Dorsolateral prefrontal cortex (tissue), 122 donors: ENCODE measurements at places on chromosomes 4 and X.

- no peak for DNase-seq
Measured at GRCh38 chrX:101931136-101931487, 715 bp downstream of the ZMAT1 start.

DNA sequence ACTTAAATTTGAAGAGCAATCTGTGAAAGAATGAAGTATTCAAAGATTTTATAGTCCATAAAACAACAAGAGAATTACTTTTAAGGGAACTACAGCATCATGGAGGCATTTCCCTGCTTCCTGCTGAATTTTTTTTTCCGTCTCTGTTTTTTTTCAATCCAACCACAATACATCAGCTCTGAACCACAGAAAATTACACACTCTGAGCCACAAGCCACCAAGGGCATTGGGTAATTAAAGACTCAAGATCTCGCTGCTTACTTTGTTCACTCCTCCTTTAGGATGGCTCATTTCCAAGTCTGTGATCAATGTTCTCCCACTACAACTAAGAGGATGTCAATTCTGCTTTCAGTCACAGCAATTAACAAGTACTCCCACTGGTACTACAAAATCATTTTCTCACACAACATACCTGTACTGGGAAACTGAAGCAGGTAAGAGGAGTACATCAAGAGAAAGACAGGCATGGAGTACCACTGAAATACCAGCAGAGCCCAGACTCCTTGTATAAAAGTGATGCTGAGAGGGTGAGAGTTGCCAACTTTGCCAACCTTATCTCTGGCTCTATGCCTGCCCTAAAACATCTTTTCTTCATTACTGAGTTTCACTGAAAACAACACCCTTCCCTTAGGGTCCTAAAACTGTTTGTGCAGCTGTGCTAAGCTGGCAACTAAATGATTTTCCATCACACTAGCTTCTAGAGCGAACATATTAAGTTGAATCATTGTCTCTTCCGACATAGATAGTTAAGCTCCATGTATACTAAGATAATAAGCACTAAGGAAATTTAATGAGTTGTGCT is 105.8 kb upstream of the MAGEB18 start:
- no peak for DNase-seq

GRCh38 chrX:63664083-63664482 is 120.9 kb downstream of the ARHGEF9 start:
- DNase-seq = no peak

- no peak for DNase-seq
Measured at GRCh38 chr4:112402098-112402497, 104.9 kb downstream of the ALPK1 start.

DNA sequence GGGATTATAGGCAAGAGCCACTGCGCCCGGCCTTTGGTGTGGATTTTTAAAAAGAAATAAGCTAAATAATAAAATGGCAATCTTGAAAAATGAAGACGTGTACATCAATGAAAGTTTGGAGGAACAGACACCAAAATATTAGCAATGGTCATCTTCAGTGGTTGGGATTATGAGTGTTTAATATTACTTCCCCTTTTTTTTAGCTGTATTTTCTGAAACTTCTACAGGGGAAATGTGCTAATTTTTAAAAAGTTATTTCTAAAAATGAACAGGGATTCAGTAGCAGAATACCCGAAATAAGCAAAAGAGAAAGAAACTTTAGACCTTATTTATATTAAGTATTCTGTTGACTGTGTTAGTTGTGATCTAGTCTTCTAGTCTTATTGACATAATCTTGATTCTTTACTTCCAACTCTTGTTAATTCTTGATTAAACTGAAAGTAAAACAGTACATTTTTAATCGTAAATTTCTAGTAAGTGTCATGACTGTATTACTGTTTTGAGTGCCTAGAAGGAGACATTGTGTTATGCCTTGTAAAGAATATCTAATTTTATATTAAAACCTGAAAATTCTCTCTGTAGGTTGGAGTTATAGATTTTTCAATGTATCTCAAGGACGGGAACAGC is 51.3 kb downstream of the RUFY3 start:
- no peak for DNase-seq

DNA sequence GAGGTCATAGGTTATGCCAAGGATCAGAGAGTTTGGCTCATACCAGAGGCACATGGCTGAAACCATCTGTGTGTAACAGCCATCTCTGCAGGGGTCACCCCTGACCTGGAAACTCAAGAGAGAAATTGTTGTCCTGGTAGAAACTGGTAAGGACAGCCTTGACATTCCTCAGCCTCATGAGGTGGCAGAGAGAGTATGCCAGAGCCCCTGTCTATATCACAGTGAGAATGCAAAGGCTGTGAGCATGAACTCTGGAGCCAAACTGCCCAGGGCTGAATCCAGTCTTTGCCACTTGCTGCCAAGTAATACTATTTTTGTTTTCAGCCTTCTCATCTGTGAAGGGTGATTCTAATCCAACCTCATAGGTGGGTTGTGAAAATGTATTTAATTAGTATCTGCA is 37.1 kb upstream of the CCDC149 start:
- DNase-seq = no peak

DNA sequence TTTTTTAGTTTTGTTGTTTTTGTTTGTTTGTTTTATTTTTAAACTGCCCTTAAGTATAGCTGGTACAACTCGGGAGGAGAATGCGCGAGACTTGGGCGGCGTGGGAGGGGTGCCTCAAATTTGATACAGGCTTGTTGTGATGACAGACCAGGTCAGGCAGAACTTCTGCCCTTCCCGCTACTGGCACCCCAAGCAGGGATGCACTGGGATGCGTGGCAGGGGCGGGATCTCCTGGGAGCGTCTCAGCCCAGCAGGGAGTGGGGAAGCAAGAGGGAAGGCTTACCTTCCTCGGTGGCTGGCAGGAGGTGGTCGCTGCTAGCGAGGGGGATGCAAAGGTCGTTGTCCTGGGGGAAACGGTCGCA is 851 bp downstream of the SFRP2 start:
- DNase-seq = no peak
